Left renal pelvis (tissue), 4 donors: ENCODE measurements at places on chromosomes 2 and 18.

DNA sequence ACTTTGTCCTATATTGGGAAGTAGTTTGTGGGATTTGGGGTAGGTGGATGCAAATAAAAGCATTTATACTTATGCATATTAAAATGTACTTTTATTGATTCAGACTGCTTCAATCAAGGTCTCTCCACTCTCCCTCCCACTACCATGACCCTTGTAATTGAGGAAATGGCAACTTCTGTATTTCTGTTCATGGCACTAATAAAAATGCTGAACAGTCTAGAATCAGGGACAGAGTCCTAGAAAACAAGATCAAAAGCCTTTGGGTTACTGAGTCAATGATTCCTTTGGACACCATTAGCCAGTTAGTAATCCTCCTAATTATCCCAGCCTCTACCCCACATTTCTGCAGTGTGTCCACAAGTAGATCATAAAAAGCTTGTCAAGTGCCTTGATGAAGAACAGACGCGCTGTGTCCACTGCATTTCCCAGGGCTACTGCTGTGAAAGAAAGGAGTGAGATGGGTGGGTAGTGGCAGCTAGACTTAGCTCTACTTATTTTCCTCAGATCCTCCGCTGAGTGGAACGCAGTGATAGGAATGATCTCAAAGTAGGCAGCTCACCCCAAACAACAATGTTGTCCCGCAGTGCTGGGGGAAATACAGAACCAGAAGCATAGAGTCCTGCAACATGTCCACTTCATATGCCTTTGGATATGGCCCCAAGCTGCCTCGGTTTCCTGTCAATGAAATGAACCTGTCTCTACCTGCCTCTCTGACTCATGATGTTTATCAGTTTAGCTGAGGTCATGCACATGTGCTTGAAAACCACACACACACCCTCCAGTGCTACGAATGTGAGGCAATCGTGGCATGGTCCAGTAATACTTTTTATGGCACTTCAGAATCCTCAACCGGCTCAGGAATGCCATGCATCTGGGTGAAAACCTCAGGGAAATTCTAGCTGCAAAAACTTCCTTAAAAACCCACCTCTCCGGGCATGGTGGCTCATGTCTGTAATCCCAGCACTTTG is 115.5 kb downstream of the COL6A3 start:
- DNase-seq = no peak

- DNase-seq = no peak
Measured at GRCh38 chr2:98356729-98357128, 10.5 kb downstream of the CNGA3 start.

GRCh38 chr2:156703642-156704041 is 267.5 kb downstream of the GPD2 start:
- DNase-seq = no peak

GRCh38 chr2:55721596-55722215 is 28.1 kb upstream of the PNPT1 start:
- peak; percentile 41 for DNase-seq

DNA sequence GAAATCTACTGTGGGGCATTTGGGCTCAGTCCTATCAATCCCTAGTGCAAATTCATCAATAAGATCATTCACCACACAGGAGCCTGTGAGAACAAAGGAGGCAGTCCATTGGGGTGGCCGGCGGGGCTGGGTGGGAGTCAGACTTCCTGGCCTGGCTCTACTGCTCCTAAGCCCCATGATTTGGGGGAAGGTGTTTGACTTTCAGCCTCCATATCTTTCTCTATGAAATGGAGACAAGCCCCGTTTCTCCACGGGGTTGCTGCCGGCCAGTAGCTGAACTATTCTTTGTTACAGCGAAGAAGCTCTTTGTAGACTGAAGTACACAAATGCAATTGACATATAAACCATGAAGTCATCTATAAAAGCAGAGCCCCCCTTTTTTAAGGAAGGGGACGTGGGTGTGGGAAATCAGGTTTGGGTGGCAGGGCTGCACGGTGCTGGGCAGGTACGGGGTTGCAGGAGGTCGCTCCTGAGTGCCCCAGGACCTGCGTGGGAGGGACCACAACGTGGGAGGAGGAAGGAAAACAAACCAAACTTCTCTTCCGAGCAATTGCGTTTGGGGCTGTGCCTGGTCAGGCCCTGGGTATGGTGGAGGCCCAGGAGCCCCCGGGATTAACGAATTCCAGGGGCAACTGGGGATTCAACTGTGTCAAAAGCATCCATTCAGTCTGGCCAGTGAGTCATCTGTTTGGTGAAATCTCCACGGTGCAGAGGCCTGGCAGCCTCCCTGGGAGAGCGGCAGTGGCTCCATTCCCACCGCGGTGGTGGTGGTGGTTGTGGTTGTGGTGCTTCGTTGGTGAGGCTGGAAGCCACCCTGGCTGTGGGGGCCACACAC is 18.2 kb downstream of the FBLN7 start:
- DNase-seq = no peak

DNA sequence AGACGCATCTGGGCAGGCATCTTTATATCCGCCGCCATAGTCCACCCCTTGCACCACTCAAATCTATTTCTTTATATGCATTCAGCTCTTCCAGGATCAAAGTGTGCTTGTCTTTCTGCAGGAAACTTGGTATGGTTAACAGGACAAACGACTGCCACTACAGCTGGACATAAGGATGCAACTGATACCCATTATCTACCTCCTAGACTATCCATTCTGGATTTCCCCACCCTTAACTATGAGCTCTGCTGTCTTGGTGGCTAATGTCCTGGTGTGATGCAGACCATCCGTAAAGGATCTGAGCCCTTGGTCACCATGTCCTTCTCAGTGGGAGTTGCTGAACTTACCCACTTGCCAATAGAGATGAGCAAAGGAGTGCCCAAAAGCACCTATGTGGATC is 40.1 kb upstream of the SPATS2L start:
- no peak for DNase-seq

DNA sequence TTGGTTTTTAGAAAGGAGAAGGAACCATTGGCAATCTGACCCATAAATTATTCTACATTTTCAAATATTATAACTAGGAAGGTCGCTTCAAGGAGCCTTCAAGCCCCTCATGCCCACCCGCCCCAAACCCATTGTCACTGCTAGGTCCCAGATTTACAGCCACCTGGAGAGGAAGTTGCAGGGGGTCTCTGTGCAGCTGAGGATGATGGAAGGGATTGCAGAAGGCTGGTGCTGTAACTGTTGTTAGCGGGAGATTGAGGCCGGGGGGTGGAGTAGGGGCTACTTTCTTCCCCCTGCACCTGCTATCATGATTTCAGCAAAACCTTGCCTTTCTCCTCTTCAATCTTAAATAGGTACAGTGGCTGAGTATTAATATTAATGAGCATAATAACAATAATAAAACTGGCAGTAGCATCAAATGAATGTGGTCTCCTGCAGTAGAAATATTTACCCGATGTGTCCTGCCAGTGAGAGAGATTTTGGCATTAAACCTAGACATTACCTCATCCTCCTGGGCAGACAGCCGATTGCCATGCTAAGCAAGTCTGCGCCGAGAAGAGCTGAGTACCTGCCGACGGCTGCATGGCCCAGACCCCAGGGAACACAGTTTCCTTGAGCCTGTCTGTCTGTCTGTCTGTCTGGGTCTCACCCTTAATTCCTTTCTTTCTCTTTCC is 225.4 kb downstream of the FAM210A start:
- no peak for DNase-seq

DNA sequence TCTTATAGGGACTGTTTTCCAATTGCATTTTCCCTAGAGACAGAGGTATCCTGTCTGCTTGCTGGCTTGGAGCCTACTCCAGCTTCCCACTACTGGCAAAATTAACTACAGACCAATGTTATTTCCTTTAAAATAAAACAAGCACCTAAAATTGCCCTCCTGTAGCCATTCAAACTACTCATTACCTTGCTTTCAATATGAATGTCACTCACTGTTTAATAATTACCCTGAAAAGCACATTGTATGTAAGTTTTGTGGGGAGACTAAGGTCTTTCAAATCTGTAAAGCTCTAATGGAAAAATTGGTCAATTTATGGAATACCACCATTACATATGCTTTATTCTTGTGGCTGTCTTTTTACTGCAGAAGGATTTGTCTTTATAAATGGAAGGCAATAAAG is 87.3 kb downstream of the DOCK10 start:
- DNase-seq = no peak

GRCh38 chr2:67219651-67220050 is 177.5 kb upstream of the ETAA1 start:
- no peak for DNase-seq

- DNase-seq = no peak
Measured at GRCh38 chr2:30234180-30234971, 3.0 kb downstream of the LBH start.

GRCh38 chr2:223720367-223720766 is 117.0 kb downstream of the AP1S3 start:
- DNase-seq = no peak

DNA sequence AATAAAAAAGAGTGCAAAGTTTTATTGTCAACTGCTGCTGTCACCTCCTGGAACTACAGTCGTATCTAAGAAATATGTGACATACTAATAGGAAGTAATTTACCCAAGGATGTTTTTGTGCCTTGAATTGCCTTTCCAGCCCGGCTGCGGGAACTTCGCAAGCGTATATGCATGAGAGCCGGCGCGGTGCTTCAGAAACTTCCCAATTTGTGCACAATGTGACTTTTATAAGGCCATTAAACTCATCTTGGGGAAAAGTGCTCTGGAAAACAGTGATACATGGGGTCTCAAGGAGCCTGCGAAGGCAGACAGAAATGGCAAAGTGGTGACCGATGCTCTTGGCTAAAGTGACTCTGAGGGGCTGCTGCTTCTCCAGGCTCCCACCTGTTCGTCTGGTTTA is 41.7 kb upstream of the CELF4 start:
- no peak for DNase-seq

- no peak for DNase-seq
Measured at GRCh38 chr18:9779630-9780029, 71.5 kb downstream of the RAB31 start.

GRCh38 chr2:198901894-198902293 is 555.8 kb downstream of the SATB2 start:
- DNase-seq = no peak

DNA sequence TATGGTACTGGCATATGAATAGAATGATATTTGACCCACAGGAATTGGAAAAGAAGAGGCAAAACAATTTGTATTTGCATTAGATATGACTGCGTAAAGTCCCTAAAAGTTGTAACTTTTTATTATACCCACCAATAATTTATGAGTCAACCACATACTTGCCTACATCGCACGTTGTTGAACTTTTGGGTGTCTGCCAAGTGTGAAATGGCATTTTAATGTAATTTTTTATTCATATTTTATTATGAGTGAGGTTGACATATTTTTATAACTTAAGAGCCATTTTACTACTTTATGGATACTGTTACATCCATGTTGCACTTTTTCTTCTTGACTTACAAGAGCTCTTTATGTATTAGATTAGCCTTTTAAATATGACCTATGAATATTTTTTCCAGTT is 4.6 kb downstream of the DSC2 start:
- DNase-seq = no peak

GRCh38 chr18:24840640-24841039 is 380.2 kb downstream of the HRH4 start:
- no peak for DNase-seq

DNA sequence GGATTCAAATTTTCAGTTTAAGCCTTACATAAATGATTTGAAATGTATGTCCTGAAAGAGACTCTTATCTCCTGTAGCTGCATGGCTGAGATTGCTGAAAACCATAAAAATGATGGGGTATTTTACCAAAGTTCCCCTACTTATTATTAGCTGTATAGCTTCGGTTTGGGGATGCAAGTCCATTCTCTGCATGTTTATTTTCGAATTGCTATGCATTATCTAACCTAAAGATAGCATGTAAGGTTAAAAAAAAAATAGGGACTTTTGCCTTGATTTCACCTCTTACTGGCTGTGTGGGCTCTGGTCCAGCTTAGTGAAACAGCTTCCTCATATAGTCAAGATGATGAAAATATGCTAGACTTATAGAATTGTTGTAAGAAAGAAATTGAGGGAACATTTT is 14.0 kb upstream of the ACOXL start:
- DNase-seq = no peak

DNA sequence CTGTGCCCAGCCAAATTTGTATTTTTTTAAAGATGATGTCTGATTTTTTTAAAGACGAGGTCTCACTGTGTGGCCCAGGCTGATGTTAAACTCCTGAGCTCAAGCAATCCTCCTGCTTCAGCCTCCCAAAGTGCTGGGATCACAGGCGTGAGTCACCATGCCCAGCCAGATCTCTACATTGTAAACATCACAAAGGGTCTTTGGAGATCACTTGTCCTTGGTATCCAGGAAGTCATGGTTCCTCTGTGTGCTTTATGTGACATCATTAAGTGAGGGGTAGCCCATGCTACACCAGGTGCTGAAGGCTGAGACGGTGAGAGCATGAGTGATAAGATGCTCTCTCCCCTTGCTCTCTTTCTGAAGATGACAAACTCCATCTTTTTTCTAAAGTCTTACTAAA is 7.0 kb upstream of the NUP35 start:
- no peak for DNase-seq

DNA sequence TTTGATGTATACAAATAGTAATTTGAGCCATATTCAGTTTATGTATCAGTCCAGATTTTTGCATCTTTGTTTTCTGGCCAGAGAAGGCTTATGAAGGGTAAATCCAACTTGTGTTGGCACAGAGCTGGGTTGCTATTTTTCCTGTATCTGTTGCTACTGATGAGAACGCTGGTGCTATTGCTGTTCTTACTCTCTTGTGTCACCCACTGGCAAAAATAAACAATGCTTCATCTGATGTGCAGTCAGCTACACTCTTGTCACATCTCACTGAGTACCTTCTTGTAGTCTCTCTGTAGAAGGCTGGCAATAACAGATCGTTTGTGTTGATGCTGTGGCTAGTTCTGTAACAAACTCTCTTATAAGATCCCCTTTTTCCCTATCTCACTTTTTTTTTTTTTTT is 323.4 kb downstream of the CDH19 start:
- DNase-seq = no peak

- DNase-seq = no peak
Measured at GRCh38 chr18:63881851-63882250, 5.7 kb upstream of the SERPINB2 start.

- DNase-seq = no peak
Measured at GRCh38 chr18:23870676-23871380, 143.7 kb upstream of the TTC39C start.

DNA sequence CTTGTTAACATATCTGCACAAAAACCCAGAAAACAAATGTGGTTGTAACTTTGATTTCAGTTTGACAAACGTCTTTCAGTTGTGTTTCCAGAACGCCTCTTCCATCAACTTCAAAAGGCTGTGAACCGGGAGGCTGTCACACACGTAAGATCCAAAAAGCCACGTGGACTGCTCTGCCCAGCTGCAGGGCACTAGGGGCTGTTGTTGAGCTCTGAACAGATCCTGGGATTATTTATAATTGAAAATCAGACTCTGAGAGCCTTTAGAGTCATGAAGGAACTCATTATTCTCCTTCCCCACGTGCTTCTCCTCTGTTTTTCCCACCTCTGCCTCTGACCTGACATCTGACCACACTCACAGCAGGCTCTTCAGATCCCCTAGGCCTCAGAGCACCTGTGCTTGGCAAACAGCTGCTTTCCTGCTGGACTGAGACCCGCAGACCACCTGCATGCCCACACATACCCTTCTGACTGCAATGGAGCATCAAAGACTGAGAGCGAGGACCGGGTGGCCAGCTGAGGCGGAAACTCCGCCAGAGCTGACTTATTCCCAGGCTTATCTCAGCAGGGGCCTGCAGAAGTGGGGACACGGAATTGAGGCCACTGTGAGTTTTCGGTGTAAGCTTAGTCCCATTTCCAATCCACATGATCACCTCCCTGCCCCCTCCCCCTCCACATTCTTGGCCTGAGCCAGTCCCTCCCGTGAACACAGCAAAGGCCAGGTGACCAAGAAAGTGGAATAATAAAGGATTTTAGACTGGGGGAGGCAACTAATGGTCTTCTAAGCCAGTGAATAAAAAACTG is 114.8 kb downstream of the ATL2 start:
- DNase-seq = no peak

GRCh38 chr18:64712035-64712434 is 563.1 kb upstream of the LINC00305 start:
- no peak for DNase-seq
